Uterus (tissue), 4 donors: ENCODE measurements at places on chromosomes 6 and 20. TPM values are rescaled to one million over a fixed set of nuclear protein-coding genes. Genes with fewer than 3 reads are reported as not detected.

GRCh38 chr20:43525021-43525420 is 17.5 kb downstream of the L3MBTL1 start:
- H3K4me1 ChIP-seq = no peaks in the 10 kb centered on the region
- H3K27me3 ChIP-seq = no peaks in the 10 kb centered on the region
- H3K27ac ChIP-seq = no peak overlapping the region
- H3K36me3 ChIP-seq = no peaks in the 10 kb centered on the region

- H3K4me3 ChIP-seq = no peak overlapping the region
- no peak for DNase-seq
- no peak overlapping the region for H3K27ac ChIP-seq
- no peaks in the 10 kb centered on the region for H3K4me1 ChIP-seq
Observed at GRCh38 chr6:40331545-40331944, 255.6 kb downstream of the LRFN2 start.

GRCh38 chr6:56775498-56776166 is 132.9 kb upstream of the DST start:
- H3K4me3 ChIP-seq = no peak overlapping the region
- peaks cover 3% of the 10 kb centered on the region for H3K4me1 ChIP-seq
- DNase-seq = no peak
- no peak overlapping the region for H3K27ac ChIP-seq
- H3K36me3 ChIP-seq = no peaks in the 10 kb centered on the region
- no peaks in the 10 kb centered on the region for H3K27me3 ChIP-seq

The MICAL1 gene
- 27.2 TPM for total RNA-seq

The HSPA1B gene
- total RNA-seq = 244 TPM

- no peaks in the 10 kb centered on the region for H3K36me3 ChIP-seq
- H3K27ac ChIP-seq = peak overlapping the region; percentile 55
- H3K4me3 ChIP-seq = no peak overlapping the region
- H3K4me1 ChIP-seq = no peaks in the 10 kb centered on the region
Observed at GRCh38 chr6:170049641-170050561, 241.0 kb downstream of the DLL1 start.
